Activated naive CD8-positive, alpha-beta T cell treated with anti-CD3 and anti-CD28 coated beads, Interleukin-2, amount 10 ng/mL, durations not matched to agents 7 days and 5 days (primary cell): ENCODE measurements at places on chromosomes 16 and 17.

DNA sequence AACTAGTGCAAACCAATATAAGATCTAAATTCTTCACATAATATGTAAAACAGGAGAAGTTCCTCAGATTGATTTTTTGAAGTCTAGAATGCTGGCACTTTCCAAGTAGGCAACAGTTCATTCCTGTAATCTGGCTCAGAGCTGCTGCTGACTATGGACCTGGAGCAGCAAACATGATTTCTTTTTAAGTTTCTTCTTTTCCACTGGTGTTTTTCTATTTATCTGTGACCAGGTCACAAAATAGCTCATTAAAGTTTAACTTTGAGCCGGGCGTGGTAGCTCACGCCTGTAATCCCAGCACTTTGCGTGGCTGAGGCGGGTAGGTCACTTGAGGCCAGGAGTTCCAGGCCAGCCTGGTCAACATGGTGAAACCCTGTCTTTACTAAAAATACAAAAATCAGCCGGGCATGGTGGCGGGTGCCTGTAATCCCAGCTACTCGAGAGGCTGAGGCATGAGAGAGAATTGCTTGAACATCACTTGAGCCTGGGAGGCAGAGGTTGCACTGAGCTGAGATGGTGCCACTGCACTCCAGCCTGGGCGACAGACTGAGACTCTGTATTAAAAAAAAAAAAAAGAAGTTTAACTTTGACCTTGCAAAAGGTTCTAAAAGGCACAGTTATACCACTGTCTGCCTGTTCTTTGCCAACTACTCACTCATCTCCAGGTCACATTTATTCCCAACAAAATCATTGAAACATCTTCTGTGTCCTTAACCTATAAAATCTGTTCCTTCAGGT, 29.4 kb upstream of the SLC13A2 start:
- DNase-seq = no peak

- DNase-seq = peak; percentile 61
Observed at GRCh38 chr17:36934692-36935630, 2.3 kb upstream of the LHX1 start.

DNA sequence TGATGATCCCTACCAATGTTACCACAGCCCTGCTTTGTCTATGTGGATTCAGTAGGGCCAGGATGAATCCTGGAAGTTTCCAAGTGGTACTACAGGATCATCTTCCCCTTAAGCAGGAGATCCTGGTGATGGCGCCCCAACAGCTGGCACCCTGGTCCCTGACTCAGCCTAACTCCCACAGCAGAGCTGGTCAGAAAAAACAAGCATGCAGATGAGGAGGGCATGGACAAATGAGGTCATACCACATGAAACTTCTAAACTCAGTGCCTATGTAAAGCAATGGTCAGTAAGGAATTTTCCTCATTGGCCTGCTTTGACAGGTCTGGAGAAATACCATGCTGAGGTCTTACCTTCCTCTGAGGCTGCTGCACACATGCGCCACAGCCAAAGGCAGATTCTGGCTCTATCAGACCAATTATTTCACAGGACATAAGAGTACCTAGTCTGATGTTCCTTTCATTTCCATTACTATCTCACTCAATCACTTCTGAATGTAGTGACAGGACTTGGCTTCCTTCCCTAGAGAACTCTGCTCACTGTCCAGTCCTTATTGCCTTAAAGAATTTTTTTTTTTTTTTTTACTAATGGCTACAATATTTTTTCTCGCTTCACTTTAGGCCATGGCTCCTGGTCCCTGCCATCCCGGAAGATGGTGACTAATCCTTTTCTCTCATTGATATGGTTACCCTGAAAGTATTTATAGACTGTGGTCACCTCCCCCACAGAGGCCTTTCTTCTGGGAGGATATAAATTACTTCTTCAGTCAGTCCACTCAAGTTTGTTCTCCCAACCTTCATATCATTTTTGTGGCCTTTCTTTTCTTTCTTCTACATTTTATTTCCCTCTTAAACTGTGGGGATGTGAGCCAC, 525.2 kb upstream of the PSMD7 start:
- DNase-seq = no peak

DNA sequence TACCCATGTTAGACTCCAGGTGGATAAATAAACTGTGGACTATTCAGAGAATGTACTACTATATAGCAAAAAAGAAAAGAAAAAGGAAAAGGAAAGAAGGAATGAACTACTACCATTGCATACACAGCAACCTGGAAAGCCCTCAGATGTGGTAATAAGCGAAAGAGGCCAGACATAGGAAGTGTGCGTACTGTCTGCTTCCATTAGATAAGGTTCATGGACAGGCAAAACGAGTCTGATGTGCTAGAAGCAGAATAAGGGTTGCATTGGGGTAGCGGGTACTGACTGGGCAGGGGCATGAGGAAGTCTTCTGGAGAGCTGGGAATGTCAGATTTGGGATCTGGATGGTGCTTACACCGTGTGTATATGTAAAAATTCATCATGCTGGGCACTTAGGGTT, 21.8 kb downstream of the CLEC16A start:
- no peak for DNase-seq
